ENCODE measurements at places on chromosomes 6 and 20.

DNA sequence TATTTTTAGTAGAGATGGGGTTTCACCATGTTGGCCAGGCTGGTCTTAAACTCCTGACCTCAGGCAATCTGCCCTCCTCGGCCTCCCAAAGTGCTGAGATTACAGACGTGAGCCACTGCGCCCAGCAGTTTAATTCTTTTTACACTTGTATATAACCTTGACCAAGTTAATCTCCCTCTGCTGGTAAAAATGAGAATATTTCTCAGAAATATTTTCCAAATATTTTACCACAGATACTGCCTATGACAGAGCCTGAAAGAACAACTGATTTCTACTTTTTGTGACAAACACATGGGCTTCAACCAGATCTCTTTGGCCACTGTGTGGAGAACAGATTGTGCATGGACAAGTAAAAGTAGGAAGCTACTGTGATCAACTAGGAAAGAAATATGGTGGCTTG is 21.2 kb upstream of the NHSL1 start:
- no peak for DNase-seq

- DNase-seq, result no peak
Observed at GRCh38 chr6:28220257-28221133, 4.6 kb upstream of the ZSCAN9 start.

- no peak for DNase-seq
Observed at GRCh38 chr6:137700751-137701477, 166.1 kb upstream of the TNFAIP3 start.

DNA sequence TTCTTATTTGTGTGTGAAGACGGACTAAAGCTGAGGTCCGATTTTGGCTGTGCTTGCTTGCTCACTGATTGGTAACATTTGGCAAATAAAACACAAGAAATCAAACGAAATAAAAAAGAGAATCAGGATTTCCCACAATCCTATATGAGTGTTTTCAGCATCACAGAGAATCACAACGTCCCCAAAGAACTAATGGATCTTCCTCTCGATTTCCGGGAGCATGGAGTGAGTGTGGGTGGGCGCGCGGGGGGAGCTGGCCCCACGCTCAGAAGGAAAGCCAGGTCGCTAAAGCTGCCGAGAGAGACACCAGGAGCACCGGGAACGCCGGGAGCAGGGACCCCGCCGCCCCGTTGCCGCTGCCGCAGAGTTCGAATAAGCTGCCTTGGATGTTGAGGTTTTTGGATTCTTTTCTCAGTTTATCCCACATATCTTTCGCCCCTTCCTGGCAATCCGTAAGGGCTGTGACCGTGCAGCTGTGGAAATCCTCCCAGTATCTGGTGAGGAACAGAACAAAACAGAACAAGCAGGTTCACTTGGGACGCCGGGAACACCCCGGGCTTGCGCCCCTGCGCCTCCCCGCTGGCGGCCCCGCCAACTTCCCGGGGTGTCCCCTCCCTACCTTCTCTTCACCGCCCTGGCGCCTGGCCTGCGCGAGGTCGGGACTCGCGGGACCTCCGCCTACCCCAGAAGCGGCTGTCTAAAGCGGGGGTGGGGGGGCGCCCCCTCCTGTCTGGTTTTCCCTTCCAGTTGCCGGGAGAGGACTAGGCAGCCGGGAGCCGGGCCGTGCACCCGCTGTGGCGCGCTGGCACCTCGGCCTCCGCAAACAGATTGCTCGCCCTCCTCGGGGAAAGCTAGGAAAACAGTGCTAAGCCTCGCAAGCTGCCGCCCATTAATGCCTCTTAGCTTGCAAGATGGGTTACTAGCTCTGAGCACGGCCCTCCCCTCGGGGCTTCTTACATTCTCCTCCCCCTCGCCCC is 7.7 kb downstream of the NRN1 start:
- no peak for DNase-seq

- DNase-seq, result no peak
Observed at GRCh38 chr6:9405369-9405768, 970.0 kb upstream of the SLC35B3 start.

DNA sequence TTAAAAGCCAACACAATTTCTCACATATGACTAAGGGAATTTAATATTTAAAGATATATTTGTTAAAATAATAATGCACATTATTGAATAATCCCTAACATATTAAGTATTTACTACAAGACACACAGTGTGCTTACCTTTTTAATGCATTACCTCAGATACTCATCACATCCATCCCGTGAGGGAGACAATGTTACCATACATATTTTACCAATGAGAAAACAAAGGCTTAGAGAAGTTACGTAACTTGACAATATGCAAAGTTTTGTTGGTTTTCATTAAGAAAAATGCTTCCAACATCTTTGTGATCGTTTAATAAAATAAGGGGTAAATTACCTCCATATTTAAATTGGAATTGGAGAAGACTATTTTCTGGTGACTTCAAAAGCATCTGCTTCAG is 4.3 kb downstream of the IFNGR1 start:
- no peak for DNase-seq

DNA sequence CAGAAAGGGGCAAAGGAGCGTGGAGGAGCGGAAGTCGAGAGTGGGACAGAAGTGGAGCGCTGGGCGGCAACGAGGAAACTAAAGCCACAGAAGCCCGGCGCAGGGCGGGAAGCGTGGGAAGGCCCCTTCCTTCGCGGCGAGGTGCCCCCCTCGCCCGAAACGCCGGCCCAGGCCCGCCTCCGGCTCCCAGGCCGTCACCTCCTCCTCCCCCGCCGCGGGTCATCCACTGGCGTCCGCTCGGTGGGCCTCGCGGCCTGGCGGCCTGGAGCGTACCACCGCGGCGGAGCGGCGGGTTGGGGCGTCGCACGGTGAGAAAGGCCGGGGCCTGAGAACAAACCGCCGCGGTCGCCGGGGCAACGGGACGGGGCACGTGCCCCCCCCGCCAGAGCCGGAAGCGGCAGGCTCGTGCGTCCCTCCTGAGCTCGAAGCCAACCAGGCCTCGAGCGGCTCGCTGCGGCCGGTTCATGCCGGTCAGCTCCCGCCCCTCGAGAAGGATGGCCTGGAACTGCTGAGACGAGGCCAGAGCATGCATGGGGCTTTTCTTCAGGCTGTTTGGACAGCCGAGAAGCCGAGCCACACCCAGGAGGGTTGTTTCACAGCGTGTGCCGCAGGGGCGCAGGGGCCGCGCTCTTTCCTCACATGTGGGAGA is at the start of gene TCP11:
TSS of gene TCP11 (minus strand) at position 333 of the 649 bp plus-strand sequence. CDS start 469 bp downstream, outside the sequence.
- no peak for DNase-seq

- DNase-seq, result no peak
Observed at GRCh38 chr6:144265061-144265357, 20.1 kb upstream of the UTRN start.

DNA sequence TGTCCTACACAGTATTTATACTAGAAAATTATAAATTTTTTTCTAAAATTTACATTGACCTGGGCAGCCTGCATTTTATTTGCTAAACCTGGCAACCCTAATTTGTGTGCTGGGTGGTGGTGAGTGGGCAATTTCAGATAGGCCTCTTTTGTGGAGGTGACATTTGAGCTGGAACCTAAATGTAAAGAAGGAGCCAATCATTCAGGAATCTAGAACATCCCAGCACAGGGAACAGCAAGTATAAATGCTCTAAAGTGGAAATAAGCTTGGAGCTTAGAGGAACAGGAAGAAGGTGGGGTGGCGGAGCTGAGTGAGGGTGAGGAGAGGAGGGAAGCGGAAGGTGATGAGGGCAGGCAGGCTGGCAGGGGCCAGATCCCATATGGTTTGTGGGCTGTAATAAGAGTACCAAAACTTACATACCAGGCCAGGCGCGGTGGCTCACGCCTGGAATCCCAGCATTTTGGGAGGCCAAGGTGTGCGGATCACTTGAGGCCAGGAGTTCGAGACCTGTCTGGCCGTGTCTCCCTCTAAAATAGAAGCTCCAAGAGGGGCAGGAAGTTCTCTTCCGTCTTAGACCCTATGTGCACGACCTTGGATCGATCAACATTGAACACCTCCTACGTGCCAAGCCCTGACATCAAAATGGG is 549 bp upstream of the CSE1L start:
- no peak for DNase-seq

GRCh38 chr6:22598339-22598738 is 29.0 kb downstream of the HDGFL1 start:
- DNase-seq, result no peak

Data from stimulated activated CD8-positive, alpha-beta memory T cell treated with anti-CD3 and anti-CD28 coated beads, Interleukin-7, amount 100 ng/mL, for 1 hour (primary cell).